ENCODE measurements at places on chromosomes 2 and 18. TPM values are rescaled to one million over a fixed set of nuclear protein-coding genes. Genes with fewer than 3 reads are reported as not detected.

Gene KCNG2
- 1.6 TPM for total RNA-seq

Gene UGT1A7
- not detected for total RNA-seq

Gene CHMP1B
- 54.0 TPM for total RNA-seq

Gene GAREM1
- 4.4 TPM for total RNA-seq

Gene LINC00305
- not detected for total RNA-seq

Gene CFAP53
- total RNA-seq = not detected

Gene MRO
- 6.1 TPM for total RNA-seq

Gene EPAS1
- total RNA-seq = 200 TPM

Gene CHRNA1
- not detected for total RNA-seq

Gene POTEC
- not detected for total RNA-seq

Gene POTEI
- total RNA-seq = not detected
